ENCODE measurements at places on chromosomes 6 and 20.

DNA sequence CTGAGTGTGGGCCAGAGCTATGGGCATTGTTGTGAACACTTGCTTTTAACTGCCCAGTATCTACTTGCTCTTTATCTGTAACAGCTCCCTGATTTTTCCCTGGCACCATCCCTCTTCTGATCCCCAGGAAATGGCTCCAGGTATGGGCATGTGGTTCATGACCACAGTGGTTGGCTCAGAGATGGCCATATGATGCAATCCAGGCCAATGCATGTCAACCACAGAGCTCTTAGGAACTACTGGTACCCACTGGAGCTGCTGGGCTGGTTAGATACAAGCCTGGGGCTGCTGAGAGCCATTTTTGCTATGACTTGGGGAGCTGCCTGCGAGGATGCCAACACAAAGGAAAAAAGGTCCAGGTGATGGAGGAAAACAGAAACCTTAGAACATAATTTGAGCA lies 55.6 kb downstream of the KCNB1 start:
- no peak for DNase-seq

DNA sequence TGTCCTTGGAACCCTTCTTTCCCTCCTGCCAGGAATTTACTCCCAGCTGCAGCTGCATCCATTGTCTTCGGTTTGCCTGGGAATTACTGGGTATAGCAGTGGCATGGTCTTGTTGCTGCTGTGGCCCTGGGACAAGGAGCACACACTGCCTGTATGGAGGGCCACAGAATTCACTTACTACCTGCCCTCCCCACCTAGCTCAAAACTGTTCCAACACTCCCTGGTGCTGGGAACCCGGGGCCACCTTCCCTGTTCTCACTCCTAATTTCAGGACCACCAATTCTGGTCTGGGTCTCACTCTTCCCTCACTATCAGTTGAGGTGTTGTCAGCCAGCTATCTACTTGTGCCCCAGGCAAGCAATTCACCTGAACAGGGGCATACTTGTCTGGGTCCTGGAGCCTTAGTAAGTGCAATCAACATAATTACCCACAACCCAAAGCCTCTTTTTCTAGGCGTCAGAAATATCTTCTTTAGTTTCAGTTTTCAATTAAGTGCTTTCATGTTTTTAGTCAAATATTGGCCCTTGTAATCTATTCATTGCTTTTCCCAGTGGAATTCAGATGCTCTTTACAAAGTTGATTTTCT lies 47.2 kb downstream of the METTL24 start:
- no peak for DNase-seq

- no peak for DNase-seq
Observed at GRCh38 chr20:53937339-53937741, 133.1 kb downstream of the BCAS1 start.

DNA sequence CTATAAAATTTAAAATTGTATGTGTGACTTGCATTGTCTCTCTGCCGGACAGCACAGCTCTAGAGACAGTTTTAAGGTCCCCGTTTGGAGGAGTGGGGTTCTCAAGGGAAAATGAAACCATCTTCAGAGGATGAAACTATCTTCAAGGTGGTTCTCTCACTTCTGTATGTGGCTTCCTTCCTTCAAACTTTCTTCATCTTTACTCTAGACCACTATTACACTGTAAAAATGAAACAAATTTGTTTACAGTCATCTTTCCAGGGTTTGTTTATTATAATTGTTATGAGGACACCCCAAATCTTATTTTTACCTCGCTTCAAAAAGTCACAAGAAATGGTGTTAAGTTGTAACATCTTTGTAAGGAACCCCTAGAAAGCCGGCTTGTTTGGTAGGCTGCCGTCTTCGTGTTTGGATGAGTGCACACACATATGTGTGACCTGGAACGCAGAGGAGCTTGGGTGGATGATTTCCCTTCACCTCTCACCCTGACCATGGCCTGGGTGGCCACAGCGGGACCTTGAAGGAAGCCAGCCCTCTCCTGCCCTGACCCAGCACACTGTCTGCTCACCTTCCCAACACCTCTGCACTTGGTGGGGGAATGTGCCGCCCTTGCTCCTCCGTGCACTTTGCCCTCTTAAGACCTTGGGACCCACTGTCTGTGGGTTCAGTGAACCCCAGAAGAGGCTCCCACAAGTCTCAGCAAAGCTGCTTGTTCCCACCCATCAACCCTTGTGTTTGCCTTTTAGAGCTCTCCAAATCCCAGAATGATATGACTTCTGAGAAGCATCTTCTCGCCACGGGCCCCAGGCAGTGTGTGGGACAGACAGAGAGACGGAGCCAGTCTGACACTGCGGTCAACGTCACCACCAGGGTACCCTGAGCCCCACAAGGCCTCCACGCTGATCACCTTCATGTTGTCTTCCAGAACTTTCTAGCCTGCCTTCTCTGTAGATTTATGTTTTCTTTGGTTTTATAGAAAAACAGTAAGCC lies 67.8 kb downstream of the SYTL3 start:
- no peak for DNase-seq

GRCh38 chr6:28000351-28001045 lies 43.5 kb downstream of the OR2B6 start:
- no peak for DNase-seq

- DNase-seq = no peak
Observed at GRCh38 chr6:81450180-81450579, 302.3 kb downstream of the TENT5A start.

DNA sequence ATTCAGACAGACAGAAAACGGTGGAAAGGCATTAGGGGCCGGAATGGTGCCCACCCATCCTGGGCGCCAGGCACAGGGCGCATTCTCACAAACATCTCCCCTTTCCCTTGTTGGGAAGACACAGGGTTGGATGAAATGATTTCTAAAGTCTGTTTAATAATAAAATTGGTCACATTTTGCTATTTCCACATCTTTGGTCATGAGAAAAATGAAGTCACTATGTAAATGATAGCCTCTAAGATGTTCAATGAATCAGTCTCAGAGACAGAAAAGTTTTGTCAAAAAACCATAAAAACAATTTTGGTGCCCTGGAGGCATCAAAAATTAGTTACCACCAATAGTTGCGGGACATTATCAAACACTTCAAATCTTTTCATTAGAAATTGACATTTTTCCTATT lies 40.7 kb downstream of the PRR18 start:
- DNase-seq = no peak

All from NCI-H774 (cell line).